Aorta (tissue), 5 donors: ENCODE measurements at places on chromosomes 16 and 17. TPM values are rescaled to one million over a fixed set of nuclear protein-coding genes. Genes with fewer than 3 reads are reported as not detected.

DNA sequence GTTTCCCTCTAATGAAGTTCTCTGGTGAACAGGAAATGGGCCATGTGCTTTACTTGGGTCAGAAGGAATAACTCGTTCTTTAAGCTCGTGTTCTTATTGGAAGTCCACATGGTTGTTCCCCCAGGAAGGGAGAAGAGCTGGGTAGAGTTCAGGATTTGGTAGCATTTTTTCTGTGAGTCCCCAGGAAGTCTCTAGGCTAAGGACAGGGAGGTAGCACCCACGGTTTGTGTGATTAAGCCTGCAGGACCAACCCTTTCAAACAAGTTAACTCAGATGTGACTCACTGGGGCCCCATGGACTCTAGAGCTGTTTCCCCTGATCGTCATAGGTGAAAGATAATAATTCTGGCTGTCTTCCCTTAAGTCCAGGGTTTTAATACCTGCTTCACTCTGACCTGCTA lies 16.4 kb downstream of the SAP30BP start:
- no peaks in the 10 kb centered on the region for H3K27me3 ChIP-seq
- no peak overlapping the region for H3K4me3 ChIP-seq
- no peaks in the 10 kb centered on the region for H3K4me1 ChIP-seq
- no peaks in the 10 kb centered on the region for H3K36me3 ChIP-seq
- DNase-seq, result peak; percentile 8

DNA sequence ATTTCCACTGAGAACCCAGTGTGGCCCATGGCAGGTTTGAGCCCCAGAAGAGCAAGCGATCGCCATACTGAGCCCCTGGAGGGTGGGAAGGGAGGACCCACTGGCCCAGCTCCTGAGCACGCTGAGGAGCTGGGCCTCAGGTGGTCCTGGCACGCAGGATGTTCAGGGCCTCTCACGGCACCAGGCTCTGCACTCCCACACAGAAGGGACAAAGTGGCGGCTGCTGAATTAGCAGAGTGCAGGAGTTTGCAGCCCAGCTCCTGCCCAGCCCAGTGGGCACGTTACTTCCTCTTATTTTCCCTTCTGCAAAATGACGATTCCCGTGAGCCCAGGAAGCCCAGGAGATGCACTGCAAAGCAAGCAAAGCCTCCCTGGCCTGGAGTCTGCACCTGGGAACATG lies 42.3 kb upstream of the MTSS2 start:
- no peaks in the 10 kb centered on the region for H3K4me1 ChIP-seq
- H3K4me3 ChIP-seq, result no peak overlapping the region
- H3K27me3 ChIP-seq, result no peaks in the 10 kb centered on the region

GRCh38 chr17:66493283-66494019 lies 191.0 kb downstream of the PRKCA start:
- H3K4me1 ChIP-seq, result no peaks in the 10 kb centered on the region
- no peak overlapping the region for H3K27ac ChIP-seq
- no peak for DNase-seq
- H3K4me3 ChIP-seq, result no peak overlapping the region
- H3K36me3 ChIP-seq, result no peaks in the 10 kb centered on the region
- no peaks in the 10 kb centered on the region for H3K27me3 ChIP-seq

GRCh38 chr17:9817086-9817485 lies 4.8 kb downstream of the GSG1L2 start:
- no peaks in the 10 kb centered on the region for H3K4me1 ChIP-seq
- no peaks in the 10 kb centered on the region for H3K27me3 ChIP-seq
- H3K4me3 ChIP-seq, result no peak overlapping the region

DNA sequence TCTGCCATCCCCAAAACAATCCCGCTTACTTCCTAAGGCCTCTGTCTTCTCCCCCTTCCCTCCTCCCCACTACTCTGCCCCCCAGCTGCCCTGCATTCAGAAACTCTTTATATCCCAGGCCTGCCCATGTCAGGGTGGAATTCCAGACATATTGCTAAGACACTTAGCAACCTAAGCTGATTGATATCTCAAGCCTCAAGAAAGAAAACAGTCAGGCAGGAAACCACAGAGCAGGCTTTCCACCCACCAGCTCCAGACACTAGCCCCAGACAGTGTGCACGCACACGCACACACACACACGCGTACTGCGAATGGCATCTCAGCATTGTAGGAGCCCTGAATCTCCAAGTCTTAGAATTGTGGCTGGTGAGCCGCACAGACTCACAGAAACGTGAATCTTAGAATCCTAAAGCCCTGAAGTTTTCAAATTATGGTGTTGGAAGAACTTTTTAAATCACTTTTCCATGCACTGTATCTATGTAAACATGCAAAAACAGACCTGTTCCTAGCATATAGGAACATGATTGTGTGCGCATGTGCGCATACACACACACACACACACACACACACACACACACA lies 8.8 kb upstream of the LPCAT2 start:
- no peak overlapping the region for H3K4me3 ChIP-seq
- DNase-seq, result no peak
- H3K36me3 ChIP-seq, result no peaks in the 10 kb centered on the region
- H3K27ac ChIP-seq, result no peak overlapping the region
- H3K27me3 ChIP-seq, result no peaks in the 10 kb centered on the region
- H3K4me1 ChIP-seq, result no peaks in the 10 kb centered on the region

DNA sequence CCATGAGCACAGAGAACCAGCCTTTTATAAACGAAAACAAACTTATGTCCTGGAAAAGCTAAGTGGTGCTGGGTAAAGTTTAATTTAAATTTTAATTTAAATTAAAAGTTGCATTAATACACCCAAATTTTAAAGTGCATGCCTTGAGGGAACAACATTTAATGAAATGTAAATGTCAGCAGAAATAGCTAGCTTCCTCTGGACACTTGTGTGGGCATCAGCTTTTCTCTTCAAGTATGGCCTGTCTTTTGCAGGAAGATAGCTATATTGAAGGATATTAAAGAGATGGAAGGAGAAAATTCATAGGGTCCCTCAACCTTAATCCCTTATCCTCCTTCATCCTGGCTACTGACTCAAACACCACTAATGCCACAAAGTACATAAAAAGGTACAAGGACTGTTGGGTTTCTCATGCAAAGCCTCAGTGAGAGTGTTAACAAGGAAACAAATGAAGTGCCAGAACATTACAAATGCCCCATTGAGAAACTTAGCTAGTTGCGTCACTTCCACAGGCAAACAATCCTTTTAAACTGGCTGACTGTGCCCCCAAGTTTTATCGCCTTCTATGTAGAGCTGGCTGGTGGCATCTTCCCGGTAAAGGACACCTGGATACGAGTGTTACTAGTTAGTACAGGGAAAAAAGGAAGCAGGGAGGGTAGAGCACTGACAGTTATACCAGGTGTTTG lies 14.1 kb downstream of the PHF12 start:
- no peak for DNase-seq
- H3K27ac ChIP-seq, result no peak overlapping the region
- H3K27me3 ChIP-seq, result no peaks in the 10 kb centered on the region
- no peak overlapping the region for H3K4me3 ChIP-seq

OR4D2 gene
- not detected for polyA plus RNA-seq

SYCE1L gene
- polyA plus RNA-seq, result 9.6 TPM

CTRB2 gene
- 19.0 TPM for polyA plus RNA-seq
